ENCODE measurements at places on chromosomes 16 and 17.

- no peak for DNase-seq
Observed at GRCh38 chr16:84550096-84550495, 45.6 kb upstream of the MEAK7 start.

GRCh38 chr17:47222047-47222446, 12.9 kb downstream of the MYL4 start:
- DNase-seq = no peak

GRCh38 chr16:31476303-31477219, 4.6 kb downstream of the TGFB1I1 start:
- peak; percentile 73 for DNase-seq

DNA sequence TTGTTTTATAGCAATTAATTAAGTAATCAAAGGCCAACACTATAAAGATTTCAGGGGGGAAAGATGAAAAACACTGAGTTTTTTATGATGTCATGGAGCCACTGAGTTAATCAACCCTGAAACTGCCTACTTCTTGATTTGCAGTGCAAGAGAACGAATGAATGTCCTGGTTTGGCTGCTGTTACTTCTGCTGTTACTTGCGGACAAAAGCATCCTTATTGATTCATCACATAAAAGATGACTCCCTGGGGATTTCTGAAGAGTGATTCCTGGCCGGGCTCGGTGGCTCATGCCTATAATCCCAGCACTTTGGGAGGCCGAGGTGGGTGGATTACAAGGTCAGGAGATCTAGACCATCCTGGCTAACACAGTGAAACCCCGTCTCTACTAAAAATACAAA, 10.9 kb upstream of the SPNS3 start:
- DNase-seq = no peak

GRCh38 chr16:89051521-89052166, 42.0 kb upstream of the ACSF3 start:
- no peak for DNase-seq

DNA sequence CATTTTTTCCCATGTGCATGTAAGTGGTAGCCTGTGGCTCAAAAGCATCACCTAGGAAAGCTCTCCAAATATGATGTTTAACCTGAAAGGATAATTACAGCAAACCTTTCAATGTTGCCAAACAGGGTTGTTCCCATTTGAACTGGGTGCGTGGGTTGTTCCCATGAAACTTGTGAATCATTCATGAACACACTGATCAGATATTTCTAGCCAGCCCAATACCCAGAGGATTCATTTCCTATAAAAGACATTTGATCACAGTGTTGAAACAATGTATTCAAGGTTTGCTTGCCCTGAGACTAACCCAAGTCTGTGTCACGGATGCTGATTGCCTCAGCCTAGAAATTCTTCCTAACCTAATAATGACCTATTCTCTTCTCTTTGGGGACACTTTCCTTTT, 12.9 kb downstream of the KRT39 start:
- DNase-seq = no peak

GRCh38 chr17:67503739-67504138, 126.7 kb downstream of the PITPNC1 start:
- no peak for DNase-seq

- DNase-seq = no peak
Observed at GRCh38 chr16:74372953-74373846, 2.9 kb upstream of the NPIPB15 start.

DNA sequence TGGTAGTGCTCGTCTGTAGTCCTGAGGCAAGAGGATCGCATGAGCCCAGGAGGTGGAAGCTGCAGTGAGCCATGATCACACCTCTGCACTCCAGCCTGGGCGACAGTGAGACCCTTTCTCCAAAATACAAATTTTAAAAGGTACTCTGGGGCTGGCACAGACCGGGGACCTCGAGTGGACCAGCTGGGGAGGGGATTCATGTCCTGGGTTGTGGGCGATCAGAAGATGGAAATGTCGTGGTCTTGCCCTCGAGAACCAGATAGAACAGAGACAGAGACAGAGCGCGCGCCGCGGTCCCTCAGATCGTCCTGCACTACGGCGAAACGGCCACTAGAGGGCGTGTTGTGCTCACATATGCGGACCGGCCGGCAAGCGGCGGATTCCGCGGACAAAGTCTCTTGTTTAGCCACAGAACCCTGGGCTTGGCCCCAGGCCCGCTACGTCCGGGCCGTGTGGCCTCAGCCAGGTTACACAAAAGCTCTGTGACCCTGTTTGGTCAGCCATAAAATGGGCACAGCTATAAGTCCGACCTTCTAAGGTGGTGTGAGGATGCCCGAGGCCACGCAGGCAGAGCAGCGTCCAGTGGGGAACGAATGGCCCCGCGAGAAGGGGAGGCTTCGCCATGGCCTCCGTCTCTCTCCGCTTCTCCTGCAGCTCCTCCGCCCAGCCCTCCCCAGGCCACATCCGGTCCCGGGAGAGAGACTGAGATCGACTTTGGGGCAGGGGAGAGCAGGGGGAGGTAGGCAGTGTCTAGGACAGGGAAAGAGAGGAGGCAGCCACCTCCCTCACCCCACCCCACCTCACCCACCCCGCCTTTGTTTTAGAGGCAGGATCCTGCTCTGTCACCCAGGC, 14.6 kb upstream of the SBK1 start:
- peak; percentile 68 for DNase-seq

GRCh38 chr17:79913896-79914812, 74.9 kb upstream of the CBX4 start:
- no peak for DNase-seq

DNA sequence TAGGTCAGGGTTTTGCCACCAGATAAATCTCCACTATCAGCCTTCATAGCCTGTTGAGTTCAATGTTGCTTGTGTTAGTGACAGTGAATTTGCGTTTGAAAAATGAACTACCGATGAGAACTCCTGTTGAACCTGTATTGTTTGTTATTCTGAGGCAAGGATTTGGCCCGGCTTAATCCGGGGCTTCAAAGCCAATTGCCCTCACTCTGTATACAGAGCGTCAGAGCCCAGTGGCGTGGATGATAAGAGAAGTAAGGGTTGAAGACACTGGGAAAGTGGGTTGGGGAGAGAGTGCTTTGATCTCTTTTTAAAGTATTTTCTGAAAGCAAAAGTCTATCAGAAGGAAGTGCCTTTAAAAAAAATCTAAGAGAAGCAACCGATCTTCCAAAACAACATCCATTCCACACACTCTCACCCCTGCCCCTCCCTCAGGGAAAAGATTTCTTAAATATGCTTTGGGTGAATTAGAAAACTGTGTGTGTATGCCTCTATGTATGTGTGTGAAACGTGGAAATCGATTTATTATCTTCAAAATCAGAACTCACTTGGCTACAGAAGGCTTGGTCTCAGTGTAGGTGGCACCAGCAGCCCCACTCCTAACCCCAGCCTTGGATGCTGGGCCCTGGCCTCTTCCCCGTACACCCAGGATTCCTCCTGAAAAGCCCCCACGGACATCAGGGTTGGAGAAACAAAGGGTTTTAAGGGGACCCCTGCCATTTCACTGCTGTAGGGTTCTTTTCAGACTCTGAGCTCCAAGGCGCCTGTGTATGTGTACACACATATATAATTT, 8.8 kb downstream of the TBX4 start:
- DNase-seq = no peak

DNA sequence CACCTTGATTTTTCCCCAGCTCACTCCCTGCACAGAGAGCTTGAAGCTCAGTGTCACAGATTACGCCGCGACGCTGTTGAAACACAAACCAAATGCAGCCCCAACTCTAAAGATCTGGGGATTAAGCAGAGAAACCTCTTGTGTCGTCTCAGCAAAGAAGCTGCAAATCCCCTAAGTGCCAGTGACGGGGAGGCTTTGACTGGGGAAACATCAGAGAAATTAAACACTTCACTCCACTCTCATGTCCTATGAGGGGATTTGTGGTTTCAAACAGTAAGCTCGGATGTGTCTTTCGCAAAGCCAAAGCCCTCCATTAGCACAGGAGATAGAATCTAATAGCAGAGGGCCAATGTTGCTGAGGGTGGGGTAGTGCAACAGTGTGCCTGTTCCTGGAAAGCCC, 233.7 kb downstream of the HS3ST4 start:
- no peak for DNase-seq

- no peak for DNase-seq
Observed at GRCh38 chr17:74088285-74088933, 115.1 kb upstream of the RPL38 start.

DNA sequence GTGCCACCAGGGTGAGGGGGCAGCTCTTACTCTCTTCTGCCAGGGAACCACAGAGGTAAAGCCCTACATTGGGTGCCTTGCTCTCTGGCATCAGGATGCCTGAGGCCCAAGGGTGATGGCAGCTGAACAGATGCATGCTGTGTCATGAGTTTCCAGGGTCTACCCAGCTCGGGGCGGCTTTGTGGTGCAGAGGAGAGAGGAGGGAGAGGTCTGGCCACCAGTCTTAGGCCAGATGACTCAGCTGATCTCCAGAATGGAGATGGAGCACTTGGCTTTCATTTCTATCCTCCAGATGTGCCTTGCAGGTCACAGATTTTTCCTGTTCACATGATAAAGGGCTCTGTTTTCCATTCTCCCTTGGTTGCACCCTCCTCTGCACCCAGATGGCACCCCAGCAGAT, 23.6 kb upstream of the USP22 start:
- DNase-seq = no peak

- DNase-seq = no peak
Observed at GRCh38 chr17:68697850-68698361, 96.7 kb upstream of the FAM20A start.

DNA sequence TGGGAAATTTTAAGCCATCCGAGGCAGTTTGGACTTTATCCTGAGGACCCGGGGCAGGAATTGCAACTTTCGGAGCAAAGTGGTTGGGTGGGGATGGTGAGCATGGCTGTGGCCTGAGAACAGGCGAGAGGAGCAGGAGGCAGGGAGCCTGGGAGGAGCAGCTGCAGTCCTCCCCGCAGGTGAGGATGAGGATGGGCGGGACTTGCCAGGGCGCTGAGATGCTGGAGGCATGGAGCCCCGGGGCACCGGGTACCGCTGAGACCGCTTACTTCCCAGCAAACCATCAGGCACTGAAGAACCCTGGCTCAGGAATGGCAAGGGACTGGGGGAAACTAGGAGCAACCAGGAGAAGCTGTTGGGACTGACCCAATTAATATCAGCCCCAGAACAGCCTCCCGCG, 210.8 kb downstream of the GSG1L start:
- no peak for DNase-seq

DNA sequence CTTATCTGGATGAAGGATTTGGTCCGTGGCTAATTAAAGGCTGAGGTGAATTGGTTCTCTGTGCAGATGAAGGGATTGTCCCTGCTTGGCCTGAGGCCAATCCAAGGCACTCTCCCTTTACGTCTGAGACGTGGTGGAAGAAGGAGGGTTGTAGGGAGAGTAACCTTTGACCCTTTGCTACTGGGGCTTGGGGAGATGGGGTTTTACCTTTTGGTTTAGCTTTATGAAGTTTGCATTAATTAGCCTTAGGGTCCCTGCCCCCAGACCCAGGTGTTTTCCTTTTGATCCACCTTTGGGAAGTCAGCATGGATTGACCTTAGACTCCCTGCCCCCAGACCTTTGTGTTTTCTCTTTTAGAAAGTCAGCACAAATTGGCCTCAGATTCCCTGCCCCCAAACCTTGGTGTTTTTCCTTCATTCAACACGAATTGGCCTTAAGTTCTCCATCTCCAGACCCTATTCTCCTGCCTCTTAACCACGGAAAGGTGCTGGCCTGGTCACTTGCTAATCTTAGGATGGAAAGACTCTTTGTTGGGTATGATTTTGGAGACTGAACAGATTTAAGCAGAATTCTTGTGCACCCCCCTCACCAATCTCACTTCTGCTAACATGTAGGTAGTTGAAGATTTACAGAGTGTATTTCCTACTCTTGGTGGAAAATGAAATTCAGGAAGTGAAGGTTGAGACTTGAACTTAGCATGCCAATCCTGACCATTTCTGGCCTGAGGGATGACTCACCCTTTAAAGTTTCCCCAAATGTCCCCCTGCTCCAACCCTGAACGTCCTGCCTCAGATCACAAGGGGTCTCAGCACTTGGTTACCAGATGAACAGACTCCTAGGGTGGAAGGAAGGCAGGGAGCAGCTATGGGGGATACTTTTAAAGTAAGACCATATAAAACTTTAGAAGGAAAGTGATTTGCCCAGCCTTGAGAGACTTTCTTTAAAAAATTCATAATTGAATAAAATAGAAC, 23.1 kb upstream of the MMD start:
- no peak for DNase-seq

DNA sequence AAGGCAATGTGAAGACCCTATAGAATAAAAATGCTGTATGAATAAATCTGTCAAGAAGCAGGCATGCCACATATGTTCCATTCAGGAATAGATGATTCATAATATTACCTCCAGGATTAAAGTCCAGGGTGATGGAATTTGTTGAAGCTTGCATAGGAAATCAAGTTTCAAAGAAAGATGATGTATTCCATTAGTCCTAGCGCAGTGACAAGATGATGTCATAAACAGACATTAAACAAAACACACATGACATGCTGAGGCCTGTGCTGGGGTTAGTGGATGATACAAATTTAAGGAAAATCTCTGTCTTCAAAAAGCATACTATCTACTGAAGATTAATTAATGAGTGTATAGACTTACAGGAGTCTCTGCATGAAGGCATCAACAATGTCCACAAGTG, 1025.2 kb downstream of the CDH11 start:
- DNase-seq = no peak

DNA sequence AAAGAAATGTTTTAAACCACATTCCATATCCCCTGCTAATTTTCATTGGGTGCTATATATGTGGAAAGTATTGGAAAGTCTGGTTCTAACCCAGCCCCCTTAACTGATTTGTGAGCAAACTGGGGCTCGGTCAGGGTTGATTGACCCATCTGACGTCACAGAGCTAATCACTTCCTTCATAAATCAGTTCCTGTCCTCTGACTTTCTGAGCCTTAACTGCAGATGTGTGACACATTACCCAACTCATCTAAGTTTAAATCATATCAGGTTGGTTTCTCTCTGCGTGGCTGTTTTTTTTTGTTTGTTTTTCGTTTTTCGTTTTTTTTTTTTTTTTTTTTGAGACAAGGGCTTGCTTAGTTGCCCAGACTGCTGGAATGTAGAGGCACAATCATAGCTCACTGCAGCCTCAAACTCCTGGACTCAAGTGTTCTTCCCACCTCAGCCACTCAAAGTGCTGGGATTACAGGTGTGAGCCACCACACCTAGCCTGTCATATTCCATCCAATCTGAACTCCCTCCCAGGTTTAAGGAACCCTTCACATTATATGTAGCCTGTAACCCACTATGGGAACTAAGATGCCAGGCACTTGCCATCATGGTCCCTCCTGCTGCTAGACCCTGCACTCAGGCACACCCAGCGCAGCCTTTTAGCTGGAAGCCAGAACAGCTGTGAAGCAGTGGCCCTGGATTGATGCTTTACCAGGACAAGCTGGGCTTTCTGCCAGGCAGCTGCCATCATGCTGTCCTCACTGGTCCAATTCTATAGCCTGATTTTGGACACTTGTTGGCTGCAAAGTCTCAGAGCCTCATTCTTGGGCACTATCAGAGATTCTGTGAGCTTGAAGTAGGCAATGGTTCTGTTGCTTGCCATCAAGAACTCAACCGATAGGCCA, 6.9 kb upstream of the BPTF start:
- no peak for DNase-seq

- DNase-seq = no peak
Observed at GRCh38 chr16:17348042-17348783, 122.5 kb downstream of the XYLT1 start.

- no peak for DNase-seq
Observed at GRCh38 chr16:19044769-19045168, 22.6 kb upstream of the COQ7 start.

- no peak for DNase-seq
Observed at GRCh38 chr17:76137001-76137350, 4.1 kb downstream of the FOXJ1 start.

GRCh38 chr17:78766743-78767294, 15.3 kb downstream of the CYTH1 start:
- DNase-seq = no peak

GRCh38 chr16:84237994-84238750, 1.6 kb downstream of the KCNG4 start:
- no peak for DNase-seq

- no peak for DNase-seq
Observed at GRCh38 chr16:24394341-24394740, 138.2 kb downstream of the CACNG3 start.
